ENCODE measurements at places on chromosomes 2 and 18. TPM values are rescaled to one million over a fixed set of nuclear protein-coding genes. Genes with fewer than 3 reads are reported as not detected.

The CTAGE1 gene
- not detected for total RNA-seq

The ZNF396 gene
- 3.0 TPM for total RNA-seq

The RGPD3 gene
- total RNA-seq, result 0.29 TPM

The IL1B gene
- total RNA-seq, result 0.15 TPM

The DYNAP gene
- not detected for total RNA-seq

The ADAM23 gene
- 10.6 TPM for total RNA-seq

The ZBTB7C gene
- total RNA-seq, result not detected

The SERPINB10 gene
- total RNA-seq, result not detected

The FBXO48 gene
- 0.29 TPM for total RNA-seq

The IL36A gene
- not detected for total RNA-seq

The AMER3 gene
- total RNA-seq, result not detected

The CPLX4 gene
- total RNA-seq, result not detected

The TNP1 gene
- total RNA-seq, result not detected

The ABCG8 gene
- not detected for total RNA-seq

The GDF7 gene
- not detected for total RNA-seq

The DNAH7 gene
- 0.66 TPM for total RNA-seq
